Activated naive CD4-positive, alpha-beta T cell treated with anti-CD3 and anti-CD28 coated beads, Interleukin-2, amount 50 U/mL, for 72 hours (primary cell): ENCODE measurements at places on chromosomes 2 and 18. TPM values are rescaled to one million over a fixed set of nuclear protein-coding genes. Genes with fewer than 3 reads are reported as not detected.

The SEPTIN10 gene
- total RNA-seq = 3.5 TPM

The ACTG2 gene
- not detected for total RNA-seq

- DNase-seq = no peak
Observed at GRCh38 chr2:24082787-24083566, 1.7 kb downstream of the TP53I3 start.

GRCh38 chr2:78992807-78993517, 32.5 kb upstream of the REG3G start:
- no peak for DNase-seq

DNA sequence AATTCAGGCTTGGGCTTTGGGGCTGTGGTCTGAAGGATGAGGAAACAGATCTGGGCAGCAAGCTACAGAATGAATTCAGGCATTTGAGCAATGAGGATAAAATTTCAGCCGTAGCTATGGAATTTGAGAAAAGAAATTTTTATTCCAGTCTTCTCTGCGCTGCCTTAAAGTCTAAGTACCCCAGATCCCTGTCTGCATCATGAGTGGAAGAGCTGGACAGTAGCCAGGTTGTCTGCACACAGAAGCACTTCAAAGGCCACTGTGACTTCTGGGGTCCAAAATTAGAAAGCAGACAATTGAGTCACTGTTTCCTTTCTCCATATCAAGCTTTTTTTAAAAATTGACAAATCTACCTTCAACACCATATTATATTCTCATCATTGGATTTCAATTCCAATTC, 787.6 kb upstream of the GCFC2 start:
- no peak for DNase-seq

DNA sequence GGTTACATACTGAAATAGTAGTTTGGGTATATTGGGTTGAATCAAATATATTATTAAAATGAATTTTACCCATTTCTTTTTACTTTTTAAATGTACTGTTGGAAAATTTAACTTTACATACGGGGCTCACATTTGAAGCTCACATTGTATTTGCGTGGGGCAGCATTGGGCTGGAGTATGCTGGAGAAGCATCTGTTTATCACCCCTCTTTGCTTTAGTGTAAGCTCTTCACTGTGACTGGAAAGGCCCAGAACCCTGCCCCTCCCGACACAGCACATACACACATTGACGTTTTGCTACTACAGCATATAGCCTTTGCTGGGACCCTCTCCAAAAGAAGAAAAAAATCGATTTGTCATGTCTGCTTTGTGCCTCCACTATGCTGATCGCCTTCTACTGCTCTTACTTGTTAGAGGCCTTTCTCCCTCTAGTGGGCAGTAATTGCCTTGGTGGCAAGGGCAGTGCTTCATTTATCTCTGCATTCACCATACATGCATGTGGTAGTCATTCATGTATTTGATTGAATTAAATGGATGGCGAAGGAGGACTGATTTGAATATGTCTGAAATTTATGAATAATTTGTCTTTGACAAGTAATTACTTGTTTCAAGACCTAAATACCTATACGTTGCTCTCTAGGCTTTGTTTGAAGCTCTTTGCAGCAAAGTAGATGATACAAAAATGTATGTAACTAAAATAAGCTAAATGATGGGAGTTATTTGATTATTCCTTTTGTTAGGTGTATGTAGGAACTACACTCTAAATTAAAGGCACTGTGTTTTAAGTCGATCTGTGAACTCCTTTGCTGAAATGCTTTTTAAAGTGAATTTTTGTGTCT, 37.4 kb downstream of the VAPA start:
- no peak for DNase-seq

DNA sequence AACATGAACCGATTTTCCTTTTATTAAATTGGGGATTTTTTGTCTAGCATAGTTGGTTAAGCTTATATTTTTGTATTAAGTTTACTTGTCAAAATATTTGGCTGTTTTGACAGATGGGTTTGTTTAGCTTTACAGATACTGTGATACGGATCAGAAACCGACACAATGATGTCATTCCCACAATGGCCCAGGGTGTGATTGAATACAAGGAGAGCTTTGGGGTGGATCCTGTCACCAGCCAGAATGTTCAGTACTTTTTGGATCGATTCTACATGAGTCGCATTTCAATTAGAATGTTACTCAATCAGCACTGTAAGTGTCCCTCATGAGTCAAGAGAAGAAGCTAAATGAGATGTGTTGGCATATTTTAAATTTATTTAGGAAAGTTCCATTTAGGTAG, 8.5 kb downstream of the PDK1 start:
- DNase-seq = no peak
